ENCODE measurements at places on chromosomes 12 and 14.
A peak's percentile ranks its signal among the peaks of the same experiment; 100 is the strongest.

- DNase-seq: no peak
Measured at GRCh38 chr12:20132818-20133217, 235.5 kb upstream of the PDE3A start.

- no peak for DNase-seq
Measured at GRCh38 chr12:70383484-70383883, 17.4 kb downstream of the KCNMB4 start.

GRCh38 chr12:67237231-67237630 is 31.9 kb upstream of the CAND1 start:
- DNase-seq: no peak

- no peak for DNase-seq
Measured at GRCh38 chr12:104130760-104131159, 7.2 kb downstream of the NFYB start.

- DNase-seq: no peak
Measured at GRCh38 chr14:65502676-65503124, 90.2 kb downstream of the FUT8 start.

GRCh38 chr12:52245962-52246569 is 13.0 kb downstream of the KRT7 start:
- DNase-seq: no peak

- no peak for DNase-seq
Measured at GRCh38 chr12:793711-794110, 41.3 kb downstream of the WNK1 start.

DNA sequence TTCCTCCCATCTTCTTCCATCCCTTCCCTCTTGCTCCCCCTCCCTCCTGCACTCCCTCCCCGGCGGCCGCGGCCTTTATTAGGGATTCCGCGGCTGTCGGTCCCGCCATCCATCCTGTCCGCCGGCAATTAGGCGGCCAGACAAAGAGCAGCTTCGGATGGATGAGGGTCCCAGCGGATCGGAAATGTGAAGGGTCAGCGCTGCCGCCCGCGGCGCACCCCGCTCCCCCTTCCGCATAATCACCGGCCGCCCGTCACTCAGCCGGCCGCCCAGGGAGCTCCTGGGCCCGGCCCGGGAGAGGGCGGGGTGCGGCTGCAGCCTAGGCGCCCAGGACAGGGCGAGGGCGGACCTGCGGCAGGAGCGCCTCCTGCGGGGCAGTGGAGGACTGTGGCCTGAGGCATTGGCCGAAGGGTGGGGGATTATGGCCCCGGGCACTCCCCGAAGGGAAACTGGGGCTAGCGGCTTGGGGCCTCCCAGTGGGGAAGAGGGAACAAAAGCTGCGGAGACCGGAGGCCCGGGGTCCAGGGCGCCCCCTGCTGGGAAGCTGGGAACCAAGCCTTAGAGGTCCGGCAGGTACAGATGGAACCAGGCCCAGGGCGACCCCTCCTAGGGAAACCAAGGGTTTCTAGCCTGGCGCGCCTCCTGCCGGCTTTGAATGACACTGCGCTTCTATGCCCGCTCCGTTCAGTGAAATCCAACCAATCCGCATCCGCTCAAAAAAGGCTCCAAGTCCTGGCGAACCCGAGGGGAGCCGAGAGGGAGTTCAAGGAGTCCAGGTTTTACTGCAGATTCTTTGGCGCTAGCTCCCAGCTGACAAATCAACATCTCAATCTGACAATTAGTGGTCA is 4.4 kb upstream of the DNAJC22 start:
- DNase-seq: peak; percentile 46

- DNase-seq: peak; percentile 86
Measured at GRCh38 chr12:6335451-6336078, 6.3 kb downstream of the TNFRSF1A start.

GRCh38 chr12:103687253-103687652 is 100.2 kb downstream of the STAB2 start:
- DNase-seq: no peak

DNA sequence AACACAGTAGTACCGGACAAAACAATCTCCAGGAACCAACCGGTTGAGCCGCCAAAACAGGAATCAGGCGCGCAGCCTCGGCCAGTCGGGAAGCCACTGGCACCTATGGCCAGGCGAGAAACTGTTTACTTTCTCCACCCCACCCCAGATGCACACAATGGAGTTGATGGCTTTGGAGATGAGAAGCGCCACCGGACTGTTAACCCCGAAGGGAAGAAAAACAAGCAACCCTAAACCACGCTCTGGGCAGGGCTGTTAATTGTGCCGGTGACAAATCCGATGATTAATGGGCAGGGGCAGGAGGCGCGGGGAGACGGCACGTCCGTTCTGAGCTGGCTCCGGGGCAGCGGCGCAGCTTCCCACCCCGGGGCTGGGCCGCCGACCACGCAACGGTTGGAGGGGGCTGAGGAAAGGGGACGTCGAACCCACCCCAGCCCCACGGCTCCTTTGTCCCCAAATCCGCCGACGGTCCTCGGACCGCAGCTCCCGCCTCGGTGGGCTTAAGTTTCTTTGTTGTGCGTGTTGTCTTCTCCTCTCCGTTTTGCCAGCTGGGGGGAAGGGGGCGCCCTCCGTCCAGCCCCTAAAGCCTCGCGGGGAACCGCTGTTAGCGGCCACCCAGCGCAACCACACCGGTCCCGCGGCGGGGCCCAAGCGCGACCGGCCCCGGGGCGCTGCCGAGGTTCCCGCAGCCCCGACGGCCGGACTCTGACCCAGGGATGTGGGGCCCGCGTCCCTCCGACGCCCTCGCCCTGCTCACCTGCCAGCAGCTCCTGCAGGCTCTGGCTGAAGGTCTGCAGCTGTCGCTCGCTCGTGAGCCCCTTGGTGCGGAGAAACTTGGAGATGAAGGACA is 790 bp downstream of the BTG1 start:
- peak; percentile 57 for DNase-seq

DNA sequence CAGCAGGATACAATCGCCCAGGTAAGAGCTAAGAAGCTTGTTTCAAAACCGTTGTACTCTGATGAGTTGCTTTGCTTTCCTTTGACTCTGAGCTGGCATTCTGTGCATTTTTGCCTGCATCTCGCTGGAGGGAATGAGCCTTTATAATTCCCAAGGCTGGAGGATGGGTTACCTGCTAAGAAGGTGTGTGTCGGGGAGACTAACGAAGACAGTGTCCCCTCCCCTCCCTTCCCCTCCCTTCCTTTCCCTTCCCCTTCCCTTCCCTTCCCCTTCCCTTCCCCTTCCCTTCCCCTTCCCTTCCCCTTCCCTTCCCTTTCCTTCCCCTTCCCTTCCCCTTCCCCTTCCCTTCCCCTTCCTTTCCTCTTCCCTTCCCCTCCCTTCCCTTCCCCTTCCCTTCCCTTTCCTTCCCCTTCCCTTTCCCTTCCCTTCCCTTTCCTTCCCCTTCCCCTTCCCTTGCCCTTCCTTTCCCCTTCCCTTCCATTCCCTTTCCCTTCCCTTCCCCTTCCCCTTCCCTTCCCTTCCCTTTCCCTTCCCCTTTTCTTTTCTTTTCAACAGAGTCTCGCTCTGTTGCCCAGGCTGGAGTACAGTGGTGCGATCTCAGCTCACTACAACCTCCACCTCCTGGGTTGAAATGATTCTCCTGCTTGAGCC is 15.4 kb downstream of the C3AR1 start:
- no peak for DNase-seq

GRCh38 chr12:52213564-52214420 is 19.3 kb upstream of the KRT7 start:
- DNase-seq: no peak

DNA sequence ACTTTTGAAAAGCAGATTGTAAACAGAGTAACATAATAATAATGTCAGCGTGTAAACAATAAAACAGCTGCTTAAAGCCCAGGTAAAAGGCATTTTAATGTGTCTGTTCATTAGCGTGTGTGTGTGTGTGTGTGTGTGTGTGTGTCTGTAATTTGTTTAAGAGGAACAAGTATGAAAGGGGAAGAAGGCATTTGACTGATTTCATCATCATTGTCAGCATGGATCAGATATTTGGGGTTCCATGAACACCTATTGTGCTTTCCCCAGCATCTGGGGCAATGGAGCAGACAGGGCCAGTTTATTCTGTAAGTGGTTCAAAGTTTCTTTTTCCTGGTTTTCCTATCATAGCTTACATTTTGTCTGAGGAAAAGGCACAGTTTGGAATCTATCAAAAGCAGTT is 28.9 kb downstream of the SLC25A21 start:
- no peak for DNase-seq

- DNase-seq: no peak
Measured at GRCh38 chr14:104143521-104144452, 5.4 kb downstream of the KIF26A start.

GRCh38 chr14:104301731-104302460 is 163.5 kb downstream of the KIF26A start:
- no peak for DNase-seq

- no peak for DNase-seq
Measured at GRCh38 chr14:98167705-98168104, 1104.3 kb downstream of the BCL11B start.

- DNase-seq: no peak
Measured at GRCh38 chr12:66072135-66072534, 58.4 kb downstream of the LLPH start.

DNA sequence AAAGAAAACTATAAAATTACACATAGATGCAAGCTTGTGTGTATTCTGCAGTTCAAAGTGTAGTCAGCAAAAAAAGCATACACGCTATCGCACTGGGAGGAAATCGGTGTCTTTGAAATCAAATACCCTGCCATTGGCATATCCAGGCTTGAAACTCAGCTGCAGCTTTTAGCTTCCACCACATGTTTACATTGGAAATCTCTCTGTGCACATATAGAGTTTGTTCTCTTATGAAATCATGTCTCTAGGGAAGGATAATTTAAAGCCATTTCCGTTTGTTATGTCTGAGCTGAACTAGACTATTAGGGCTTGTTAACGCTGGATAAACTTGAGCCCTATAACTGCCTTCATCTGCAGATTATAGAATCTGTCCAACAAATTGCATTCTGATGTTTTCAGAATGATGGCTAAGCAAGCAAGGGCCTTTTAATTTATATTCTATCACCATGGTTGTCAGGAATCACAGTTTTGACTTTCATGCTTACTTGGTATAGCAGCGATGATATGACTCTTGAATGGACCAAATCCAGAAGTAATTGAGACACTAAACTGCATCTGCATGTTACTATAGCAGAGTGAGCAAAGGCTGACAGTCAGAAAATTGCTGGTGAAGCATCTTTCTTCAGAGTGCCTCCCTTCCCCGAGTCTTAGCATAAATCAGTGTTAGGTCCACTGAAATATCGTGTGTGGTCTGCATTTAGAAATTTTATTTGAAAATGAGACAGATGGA is 442.8 kb downstream of the ZFP36L1 start:
- no peak for DNase-seq

DNA sequence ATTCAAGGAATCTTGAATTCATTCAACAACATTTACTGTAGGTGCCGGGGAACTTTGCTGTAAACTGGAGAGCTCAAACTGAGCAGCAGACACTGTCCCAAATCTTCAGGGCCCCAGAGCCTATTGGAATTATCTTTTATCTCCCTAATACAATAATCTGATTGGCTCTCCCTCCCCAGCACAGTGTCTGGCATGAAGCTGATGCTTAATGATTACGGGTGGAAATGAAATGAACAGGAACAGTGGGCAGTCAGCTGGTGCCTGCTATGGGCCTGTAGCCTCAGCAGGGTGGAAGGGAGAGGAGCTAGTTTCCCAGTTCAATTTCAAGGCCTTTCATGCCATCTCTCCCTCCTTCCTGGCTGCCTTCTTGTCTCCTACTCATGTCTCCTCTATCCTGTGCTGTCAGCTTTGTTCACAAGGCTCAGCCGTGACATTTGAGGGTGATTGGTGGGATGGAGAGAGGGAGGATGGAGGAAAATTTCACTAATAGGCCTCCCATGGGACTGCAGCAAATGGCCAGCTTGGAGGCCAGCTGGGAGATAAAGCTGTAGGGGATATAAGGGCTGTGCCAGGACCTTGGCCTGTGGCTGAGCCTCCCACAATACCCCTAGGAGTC is 4.3 kb upstream of the RAPGEF3 start:
- no peak for DNase-seq

GRCh38 chr12:124389138-124389724 is 94.3 kb downstream of the RFLNA start:
- peak; percentile 60 for DNase-seq

Measured in stimulated activated CD8-positive, alpha-beta memory T cell treated with anti-CD3 and anti-CD28 coated beads, Interleukin-12 subunit alpha, Interleukin-12 subunit beta, amount 100 ng/mL, for 4 hours (primary cell).